ENCODE measurements at places on chromosomes 3 and 15. TPM values are rescaled to one million over a fixed set of nuclear protein-coding genes. Genes with fewer than 3 reads are reported as not detected.

The MORC1 gene
- not detected for total RNA-seq

GRCh38 chr3:72116226-72116625 lies 331.3 kb upstream of the PROK2 start:
- DNase-seq = no peak

GRCh38 chr3:141328286-141329166 lies 39.8 kb upstream of the ZBTB38 start:
- no peak for DNase-seq

GRCh38 chr3:52670621-52671521 lies 14.8 kb downstream of the PBRM1 start:
- peak; percentile 96 for DNase-seq

GRCh38 chr3:71300951-71301393 lies 282.6 kb downstream of the FOXP1 start:
- DNase-seq = no peak

GRCh38 chr3:55859305-55859704 lies 372.2 kb upstream of the WNT5A start:
- no peak for DNase-seq

All from dermis microvascular lymphatic vessel endothelial cell (primary cell).